ENCODE measurements at places on chromosomes 11 and 22.

GRCh38 chr11:8681837-8682302 is 595 bp downstream of the TRIM66 start:
- DNase-seq = no peak

- no peak for DNase-seq
Measured at GRCh38 chr11:995044-995751, 41.3 kb downstream of the MUC6 start.

DNA sequence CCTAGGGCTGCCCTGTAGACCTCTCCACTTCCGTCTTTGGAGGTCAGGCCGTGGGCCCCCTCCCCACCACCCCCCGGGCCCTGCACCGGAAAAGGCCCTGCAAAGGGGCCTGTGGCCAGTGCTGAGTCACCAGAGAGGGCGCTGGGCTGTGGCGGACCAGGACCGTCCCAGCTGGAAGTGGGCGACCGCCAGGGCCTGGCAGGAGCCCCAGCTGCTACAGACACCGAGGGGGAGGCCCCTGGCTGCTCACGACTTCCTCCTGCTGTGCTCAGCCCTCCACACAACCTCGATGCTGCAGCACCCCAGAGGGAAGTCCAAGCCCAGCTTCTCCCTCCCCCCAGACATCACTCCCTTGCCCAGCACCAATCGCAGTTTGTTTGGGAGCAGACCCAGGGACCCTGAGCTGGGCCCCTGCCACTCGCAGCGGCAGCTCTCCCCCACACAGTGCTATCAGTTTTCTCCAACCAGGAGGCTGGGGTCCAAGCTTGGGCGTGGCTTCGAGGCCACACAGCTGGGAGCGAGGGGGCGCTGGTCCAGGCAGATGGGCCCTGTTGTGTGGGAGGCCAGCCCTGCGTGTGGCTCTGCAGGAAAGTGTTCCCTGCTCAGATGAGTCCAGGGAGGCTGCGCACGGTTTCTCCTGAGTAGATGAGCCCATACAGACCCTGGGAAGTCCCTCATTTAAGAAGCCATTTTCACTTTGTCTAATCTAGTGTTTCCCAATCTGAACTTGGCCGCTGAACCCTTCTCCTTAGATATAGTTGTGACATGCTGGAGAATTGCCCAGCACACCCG is 5.6 kb upstream of the SH3BP1 start:
- no peak for DNase-seq

- no peak for DNase-seq
Measured at GRCh38 chr11:112225753-112226061, 521 bp upstream of the PTS start.

DNA sequence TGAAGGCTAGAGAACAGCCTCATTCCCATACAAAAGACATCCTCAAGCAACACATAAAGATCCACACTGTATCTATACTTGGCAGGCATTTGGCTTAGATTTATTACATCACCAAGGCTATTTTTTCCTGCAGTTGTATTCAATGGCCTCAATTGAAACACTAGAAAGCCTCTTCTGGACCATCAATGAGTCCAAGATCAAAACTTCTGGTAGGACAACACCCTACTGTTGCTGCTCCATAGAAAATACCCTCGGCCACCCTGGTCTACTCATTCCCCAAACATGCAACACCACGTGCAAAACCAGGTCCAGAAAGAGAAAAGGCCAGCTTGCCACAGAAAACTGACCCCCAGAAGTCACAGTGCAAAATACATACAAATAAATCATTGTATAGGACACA is 56.9 kb upstream of the CADM1 start:
- no peak for DNase-seq

DNA sequence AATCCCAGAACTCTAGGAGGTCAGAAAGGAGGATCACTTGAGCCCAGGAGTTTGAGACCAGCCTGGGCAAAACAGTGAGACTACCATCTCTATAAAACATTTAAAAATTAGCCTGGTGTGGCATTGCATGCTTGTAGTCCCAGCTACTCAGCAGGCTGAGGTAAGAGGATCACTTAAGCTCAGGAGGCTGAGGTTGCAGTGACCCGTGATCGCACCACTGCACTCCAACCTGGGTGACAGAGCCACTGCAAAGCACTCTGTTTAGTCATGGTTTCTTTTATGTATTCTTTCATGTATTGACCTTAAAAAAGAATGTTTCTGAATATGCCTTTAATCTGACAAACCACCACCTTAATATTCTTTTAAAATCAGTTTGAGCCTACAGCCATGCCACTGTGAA is 52.2 kb downstream of the BIRC2 start:
- DNase-seq = no peak

DNA sequence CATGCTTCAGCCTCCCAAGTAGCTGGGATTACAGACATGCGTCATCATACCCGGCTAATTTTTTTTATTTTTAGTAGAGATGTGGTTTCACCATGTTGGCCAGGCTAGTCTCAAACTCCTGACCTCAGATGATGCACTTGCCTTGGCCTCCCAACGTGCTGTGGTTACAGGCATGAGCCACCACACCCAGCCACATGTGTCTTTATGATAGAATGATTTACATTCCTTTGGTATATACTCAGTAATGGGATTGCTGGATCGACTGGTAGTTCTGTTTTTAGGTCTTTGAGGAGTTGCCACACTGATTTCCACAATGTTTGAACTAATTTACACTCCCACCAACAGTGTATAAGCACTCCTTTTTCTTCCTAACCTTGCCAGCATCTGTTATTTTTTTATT is 276.2 kb downstream of the METTL15 start:
- peak; percentile 88 for DNase-seq
